ENCODE measurements at places on chromosomes 11 and 22.
A peak's percentile ranks its signal among the peaks of the same experiment; 100 is the strongest.

- DNase-seq = no peak
Observed at GRCh38 chr22:49448526-49448925, 379.1 kb downstream of the BRD1 start.

GRCh38 chr11:2790568-2790921, 90.8 kb upstream of the KCNQ1OT1 start:
- DNase-seq = no peak

- no peak for DNase-seq
Observed at GRCh38 chr11:73404048-73404447, 27.8 kb downstream of the RELT start.

DNA sequence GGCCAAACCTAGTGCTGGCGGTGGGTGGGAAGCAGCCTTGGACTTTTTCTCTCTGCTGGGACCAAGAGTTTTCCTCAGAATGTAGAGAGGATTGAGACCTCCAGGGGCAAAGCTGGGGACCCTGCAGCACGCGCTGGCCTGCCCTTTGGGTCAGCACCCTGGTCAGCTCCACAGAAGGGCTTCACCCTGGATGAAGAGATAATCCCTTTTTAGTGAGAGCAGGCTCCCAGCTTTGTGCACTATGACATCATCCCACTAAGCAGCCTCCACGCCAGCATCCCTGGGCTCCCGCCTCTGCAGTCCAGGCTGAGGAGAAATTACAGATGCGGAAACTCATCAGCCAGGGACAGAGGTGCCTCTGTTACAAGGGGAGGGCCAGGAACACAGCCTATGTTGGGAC, 23.5 kb downstream of the DRICH1 start:
- no peak for DNase-seq

GRCh38 chr11:72789493-72790131, 4.2 kb downstream of the STARD10 start:
- no peak for DNase-seq

- DNase-seq = no peak
Observed at GRCh38 chr11:45253640-45254039, 32.5 kb downstream of the SYT13 start.

GRCh38 chr22:31923747-31924146, 20.6 kb upstream of the YWHAH start:
- no peak for DNase-seq

GRCh38 chr11:86574493-86575207, 97.8 kb downstream of the ME3 start:
- no peak for DNase-seq

DNA sequence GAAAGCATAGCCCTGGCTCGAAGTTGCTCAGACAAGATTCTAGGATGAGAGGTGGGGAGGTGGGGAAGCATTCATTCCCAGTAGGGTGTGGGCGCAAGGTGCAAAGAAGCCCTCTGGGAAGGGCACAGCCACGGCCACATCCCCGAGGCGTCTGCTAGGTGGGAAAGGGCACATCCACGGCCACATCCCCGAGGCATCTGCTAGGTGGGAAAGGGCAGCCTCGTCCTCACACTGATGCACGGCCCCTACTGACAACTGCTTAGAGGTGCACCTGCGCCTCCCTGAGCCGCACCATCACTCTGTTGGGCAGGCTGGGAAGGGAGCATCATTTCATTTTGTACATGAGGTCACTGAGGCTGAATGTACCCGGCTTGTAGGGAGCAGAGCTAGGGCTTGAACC, 94.6 kb upstream of the PITPNB start:
- DNase-seq = no peak

DNA sequence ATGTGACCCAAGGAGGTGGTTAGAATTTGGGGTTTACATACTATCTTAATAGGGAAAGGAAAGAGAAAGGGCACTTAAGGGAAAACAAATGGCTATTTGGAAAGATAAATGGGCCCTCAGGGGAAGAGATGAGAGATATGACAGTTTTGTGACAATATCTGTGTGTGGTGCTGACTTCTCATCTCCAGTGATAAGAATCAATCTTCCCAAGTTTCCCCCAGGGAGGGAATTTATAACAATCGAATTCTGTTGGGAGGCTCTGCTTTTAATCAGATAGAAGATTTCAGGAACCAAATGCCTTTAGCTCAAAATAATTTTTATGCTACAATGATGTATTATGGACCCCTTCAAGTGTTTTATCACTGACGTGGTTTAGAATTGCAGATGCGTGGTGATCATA, 46.3 kb upstream of the PAMR1 start:
- DNase-seq = no peak

- no peak for DNase-seq
Observed at GRCh38 chr22:36191106-36191836, 10.3 kb downstream of the APOL4 start.

GRCh38 chr11:130202818-130203689, 43.5 kb downstream of the ST14 start:
- DNase-seq = no peak

GRCh38 chr22:31538815-31539214, 42.5 kb downstream of the SFI1 start:
- peak; percentile 44 for DNase-seq

DNA sequence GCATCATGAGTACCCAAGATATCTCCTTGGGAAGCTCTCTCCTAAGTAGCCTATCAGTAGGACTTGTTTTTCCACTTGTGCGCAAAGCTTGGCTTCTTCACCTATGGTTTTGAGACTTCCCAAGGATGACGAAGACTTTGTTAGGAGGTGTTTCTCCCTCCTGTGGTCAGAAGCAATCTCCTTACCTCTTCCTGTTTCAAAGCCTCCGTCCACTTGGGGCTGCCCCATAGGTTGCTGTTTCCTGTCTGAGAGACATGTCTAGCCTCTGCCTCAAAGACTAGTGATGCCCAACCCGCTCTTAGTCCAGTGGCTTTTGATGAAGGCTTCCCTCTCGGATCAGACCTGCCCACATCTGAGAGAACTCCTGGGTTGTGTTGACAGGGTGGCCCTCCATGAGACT, 92.9 kb downstream of the TRAF6 start:
- no peak for DNase-seq

- no peak for DNase-seq
Observed at GRCh38 chr22:37639771-37640590, 512 bp downstream of the SH3BP1 start.

DNA sequence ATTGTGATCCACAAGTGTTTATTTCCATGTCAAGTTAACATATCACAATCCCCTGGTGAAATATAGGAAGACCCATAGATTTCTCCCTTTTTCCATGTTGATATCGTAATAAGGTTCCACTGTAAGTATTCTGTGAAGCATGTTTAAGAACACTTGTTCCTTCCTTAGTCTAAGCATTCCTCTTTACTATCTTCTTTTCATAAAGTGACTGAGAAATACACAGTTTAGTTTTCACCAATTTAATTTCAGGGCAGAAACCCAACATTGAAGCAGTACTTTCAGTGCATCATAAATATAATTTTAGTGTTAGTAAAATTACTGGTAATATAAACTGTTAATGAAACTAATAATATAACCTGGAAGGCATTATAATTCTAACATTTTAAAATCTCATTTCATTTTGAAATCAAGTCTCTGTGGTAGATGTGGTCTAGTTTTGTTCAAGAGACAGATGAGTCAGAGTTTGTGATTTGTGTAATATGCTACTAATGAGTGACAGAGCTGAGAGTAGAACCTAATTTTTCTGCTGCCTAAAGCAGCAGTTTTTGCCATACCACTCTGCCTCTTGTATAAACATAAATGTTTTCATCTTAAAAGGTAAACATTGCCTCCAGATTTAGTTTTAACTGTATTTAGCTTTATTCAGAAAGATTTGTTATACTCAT, 79.4 kb downstream of the ATM start:
- no peak for DNase-seq

DNA sequence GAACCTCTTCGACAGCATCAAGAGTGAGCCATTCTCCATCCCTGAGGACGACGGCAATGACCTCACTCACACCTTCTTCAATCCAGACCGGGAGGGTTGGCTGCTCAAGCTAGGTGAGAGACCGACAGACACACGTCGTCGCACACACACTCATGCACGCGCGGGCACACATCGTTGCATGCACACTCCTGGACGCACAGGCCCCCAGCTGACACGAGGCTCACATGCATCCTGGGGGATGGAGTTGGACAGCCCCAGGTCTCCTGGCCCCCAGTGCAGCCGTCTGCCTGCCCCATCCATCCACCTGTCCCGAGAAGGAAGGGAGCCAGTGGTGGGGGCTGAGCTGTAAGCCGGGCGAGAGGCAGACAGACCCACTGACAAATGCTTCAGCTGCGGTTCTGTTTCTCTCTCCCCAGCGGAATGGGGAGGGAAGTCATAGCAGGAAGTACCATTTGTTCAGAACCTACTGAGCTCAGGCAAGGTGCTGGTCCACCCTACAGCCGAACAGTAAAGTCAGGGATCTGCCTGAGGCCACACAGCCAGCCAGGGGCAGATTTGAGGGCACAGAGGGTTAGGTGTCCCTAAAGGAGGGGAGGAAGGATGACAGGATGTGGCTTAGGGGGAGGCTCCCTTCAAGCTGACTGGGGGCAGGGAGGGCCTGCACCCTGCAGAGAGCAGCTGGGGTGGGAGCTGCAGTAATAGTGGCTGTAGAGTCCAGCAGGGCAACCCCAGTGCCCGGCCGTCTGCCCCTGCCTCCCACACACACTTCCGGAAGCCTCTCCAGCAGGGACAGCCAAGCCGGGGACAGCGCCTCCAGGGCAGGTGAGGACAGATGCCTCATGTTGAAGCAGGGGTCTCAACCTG, 27.1 kb downstream of the CYTH4 start:
- DNase-seq = no peak

DNA sequence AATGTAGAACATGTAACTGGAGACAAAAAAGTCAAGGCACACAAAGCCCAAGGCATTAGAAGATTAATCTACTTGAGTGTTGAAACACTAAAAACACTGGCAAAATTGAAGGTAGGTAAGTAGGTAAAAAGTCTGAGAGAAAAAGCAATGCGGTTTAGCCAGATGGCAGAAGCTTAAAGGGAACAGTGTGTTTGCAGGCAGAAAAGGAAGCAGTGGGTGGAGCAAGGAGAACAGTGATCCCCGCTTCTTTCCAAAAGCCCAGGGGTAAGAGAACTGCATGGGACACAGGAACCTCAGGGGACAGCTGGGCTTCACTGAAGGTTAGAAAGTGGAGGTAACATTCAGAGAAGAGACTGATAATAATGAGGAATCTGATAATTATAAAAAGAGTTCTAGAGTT, 16.0 kb downstream of the MRE11 start:
- DNase-seq = no peak

- no peak for DNase-seq
Observed at GRCh38 chr11:2804701-2805387, 80.7 kb downstream of the CDKN1C start.

DNA sequence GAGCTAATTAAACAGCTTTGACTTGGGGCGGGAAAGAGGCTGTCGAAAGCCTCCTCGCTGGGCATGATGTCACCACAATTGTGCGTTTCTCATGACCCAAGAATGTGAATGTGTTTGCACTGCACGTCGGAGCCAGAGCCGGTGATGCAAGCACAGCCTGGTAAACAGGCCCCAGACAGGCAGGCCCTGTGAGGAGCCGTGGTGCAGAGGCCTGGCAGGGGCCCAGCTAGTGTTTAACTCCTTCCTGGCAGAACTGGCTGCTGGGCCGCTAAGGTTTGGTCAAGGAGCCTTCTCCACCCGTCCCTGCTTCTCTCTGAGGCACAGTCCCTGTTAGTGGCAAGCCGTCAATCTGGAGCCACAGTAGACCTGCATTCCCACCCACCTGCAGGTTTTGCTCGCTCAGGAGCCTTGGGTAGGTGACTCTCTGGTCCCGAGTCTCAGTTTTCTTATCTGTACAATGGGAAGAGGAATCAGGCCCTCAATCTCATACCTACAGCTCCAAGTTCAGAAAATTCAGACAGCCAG, 25.4 kb upstream of the SMTN start:
- DNase-seq = no peak

- DNase-seq = no peak
Observed at GRCh38 chr11:132028380-132029240, 658.2 kb downstream of the NTM start.

- DNase-seq = no peak
Observed at GRCh38 chr11:33377412-33378370, 120.5 kb downstream of the HIPK3 start.

DNA sequence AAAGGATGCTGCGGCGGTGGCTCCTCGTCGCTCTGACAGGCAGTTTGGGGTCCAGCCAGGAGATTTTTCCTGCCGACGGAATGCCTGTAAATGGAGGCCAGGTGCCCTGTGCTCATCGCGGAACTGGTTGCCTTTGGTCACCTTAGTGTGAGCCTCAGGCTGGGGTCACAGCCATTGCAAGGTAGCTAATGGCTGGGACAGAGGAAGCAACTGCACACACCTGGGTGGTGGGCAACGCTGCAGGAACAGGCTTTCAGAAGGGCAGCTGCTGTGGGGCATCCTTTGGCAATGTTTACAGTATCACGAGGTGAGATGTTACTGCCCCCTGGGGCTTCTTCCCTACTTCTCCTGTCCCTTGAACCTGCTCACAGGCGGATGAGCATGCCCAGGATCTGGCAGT, 205.5 kb downstream of the GRIK4 start:
- DNase-seq = no peak

DNA sequence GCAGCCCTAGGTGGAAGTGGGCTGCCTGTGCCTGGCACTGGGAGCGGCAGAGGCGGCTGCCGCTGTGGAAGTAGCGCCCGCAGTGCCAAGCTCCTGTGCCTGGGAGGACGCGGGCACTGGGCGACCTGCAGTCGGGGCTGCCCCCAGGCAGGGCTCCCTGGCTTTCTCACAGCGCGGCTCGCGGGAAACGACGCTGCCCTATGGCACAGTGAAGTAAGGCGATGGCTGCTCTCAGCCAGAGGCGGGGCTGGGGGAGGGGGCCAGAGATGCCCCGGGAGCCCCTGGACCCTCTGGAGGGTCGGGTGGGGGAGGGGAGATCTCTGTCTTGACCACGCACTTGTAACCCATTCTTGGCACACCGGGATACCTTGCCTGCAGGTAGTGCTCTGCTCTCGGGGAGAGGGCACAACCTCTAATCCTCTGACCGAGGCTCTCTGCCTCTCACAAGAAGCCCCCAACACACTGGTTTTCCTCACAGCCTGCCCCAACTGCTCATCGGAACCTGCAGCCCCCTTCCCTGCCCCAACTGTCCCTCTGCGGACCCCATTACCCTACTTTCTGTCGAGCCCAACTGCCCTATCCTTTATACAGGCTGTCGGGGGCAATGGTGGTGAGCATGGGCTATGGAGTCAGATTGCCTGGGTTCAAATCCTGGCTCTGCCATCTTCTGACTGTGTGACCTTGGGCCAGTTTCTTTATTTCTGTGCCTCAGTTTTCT, 32.2 kb upstream of the TRIM29 start:
- no peak for DNase-seq

- DNase-seq = no peak
Observed at GRCh38 chr11:125999234-125999880, 53.5 kb downstream of the VSIG10L2 start.

GRCh38 chr22:50530877-50531545, 1.2 kb upstream of the TYMP start:
- peak; percentile 81 for DNase-seq
